ENCODE measurements at places on chromosomes 4 and X.

GRCh38 chr4:109278594-109279031 lies 23.8 kb downstream of the COL25A1 start:
- no peak for DNase-seq

GRCh38 chr4:67779631-67780030 lies 25.4 kb upstream of the GNRHR start:
- DNase-seq: peak; percentile 80

DNA sequence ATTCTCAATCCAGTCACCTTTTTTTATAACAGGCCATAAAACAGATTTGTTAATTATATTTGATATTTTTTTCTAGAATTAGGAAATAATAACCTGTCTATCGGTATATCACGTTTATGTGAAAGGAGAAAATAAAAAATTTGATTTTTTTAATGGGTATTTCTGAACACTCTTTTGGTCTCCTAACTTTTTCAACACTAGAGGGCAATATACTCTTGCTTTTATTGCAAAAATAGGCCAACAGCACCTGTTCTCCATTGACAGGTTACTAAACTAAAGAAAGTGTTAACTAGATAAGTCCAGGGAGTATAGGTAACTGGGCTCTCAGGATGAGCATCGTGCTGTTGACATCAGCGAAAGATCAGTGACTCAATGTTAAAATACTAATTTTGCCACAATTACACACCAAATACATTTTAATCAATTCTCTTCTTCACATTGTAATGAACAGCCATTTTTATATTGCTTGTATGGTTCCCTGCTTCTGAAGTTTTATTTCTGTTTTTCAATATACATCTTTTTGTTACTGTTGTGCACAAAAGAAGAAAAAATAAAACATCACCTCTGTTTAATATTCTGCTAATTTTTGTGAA lies 22.8 kb downstream of the NDST4 start:
- peak; percentile 72 for DNase-seq

DNA sequence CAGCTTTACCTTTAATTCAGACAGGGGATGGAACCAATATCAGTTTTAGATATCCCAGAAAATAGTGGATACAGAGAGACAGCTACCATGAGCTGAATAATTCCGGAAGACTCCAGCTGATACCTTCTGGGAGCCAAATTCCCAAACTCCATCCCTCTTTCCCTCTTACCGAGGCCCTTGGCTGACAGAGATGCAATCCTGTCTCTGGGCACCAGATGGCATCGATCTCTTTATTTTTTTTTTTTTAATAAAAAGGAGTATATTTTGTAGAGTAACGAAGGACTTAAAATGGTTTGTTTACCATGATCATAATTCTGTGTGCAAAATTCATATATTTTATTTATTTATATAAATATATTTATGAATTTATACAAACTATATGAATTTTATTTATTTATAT lies 31.0 kb downstream of the RAB40A start:
- peak; percentile 2 for DNase-seq

DNA sequence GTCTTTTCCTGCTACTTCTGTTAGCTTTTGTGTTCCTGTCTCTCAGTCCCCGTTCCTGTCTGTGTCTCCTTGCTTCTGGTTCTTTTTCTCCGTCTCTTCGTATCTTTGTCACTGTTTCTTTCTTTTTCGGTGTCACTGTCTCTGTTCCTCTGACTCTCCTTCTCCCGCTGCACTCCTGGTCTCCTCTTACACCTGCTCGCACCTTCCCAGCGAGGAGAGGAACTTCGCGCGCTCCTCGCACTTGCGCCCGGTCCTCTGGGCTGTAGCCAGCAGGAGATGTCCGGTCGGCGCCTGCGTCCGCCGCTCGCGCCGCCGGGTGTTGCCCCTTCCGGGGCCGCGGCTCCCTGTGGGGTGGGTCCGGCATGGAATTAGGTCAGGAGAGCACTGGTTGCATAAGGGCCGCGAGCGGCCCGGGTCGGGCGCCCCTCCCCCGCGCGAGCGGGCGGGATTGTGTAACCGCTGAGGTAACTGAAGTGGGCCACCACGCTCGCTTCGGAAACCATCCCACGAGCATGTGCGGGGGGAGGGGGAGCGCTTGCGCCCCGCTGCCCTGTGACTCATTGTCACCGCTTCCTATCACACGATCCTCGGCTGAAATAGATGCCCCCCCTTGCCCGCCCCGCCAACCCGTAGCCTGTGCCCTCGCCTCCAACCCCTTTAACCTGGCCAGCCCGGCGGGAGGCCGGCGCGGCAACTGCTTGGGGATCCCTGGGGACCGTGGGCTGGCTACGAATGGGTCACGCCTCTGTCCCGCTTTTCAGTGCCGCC lies 1.6 kb downstream of the LONRF3 start:
- DNase-seq: peak; percentile 78

- DNase-seq: peak; percentile 40
Measured at GRCh38 chrX:7941390-7942042, 14.3 kb upstream of the PNPLA4 start.

- DNase-seq: peak; percentile 14
Measured at GRCh38 chr4:175459571-175459970, 352.5 kb downstream of the GPM6A start.

DNA sequence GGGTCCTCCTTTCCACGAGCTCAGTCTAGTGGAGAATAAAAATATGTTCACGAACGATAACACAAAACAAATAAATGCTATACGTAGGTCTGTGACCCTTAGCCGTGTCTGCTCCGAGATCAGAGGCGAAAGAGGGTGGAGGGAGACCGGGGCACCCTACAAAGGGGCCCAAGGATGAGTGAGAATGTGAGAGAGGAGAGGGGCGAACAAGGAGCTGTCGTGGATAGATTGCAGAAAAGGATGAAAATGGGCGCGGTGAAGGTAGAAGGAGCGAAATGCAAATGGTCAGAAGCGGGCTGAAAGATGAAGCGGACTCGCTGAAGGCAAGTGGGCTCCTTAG lies 6.2 kb upstream of the ZBTB33 start:
- no peak for DNase-seq

DNA sequence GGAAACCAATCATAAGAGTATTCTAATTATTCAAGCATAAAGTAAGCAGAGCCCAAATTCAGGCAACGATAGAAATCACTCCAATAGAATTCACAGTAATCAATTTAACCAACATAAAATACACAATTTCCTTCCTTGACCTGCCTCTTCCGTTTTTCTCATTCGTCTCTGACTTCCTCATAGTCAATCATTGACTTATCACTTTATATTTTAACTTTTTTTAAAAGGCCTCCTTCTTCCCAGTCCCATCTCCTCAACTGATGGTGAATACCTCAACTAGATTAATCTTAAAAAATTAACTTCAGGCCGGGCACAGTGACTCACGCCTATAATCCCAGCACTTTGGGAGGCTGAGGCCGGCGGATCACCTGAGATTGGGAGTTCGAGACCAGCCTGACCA lies 13.3 kb downstream of the CNOT6L start:
- DNase-seq: no peak

DNA sequence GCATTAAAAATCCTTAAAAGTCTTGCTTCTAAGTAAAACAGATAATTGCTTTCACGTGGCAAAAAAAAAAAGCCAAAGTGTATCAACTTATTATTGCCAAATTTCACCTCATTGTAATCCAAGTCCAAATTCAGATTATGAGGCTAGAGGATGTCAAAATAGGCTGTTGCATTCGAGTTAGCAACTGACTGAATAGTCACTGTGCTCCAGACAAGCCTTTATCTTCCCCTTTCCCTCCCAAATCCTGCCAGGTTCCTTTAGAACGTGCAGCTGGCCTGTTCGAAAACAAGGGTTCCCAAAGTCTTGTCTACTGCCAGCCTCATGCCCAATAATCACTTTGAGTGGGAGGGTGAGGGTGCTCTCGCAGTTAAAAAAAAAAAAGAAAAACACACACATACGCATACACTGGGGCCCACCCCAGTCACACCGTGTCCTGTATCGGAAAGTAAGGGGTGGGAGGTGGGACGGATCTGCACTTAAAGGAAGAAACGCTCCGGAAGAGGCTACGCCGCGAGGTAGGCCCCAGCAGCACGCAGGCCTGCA lies 603 bp downstream of the MAD2L1 start:
- no peak for DNase-seq
